ENCODE measurements at places on chromosomes 6 and 20.
A peak's percentile ranks its signal among the peaks of the same experiment; 100 is the strongest.

DNA sequence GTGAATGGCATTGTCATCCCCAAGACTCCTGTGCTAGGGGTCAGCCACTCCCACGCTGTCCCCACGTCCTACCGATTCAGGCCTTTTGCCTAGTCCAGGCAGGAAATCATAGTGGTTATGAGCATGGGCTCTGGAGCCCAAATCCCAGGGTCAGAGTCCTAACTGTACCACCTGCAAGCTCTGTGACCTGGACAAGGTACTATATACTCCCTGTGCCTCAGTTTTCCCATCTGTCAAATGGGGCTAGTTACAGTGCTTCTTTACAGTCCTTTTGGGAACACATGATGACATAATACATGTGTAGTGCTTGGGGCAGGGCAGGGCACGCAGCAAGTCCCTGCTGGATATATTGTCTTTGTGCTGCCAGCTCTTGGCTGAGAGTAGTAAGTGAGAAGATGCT lies 27.2 kb downstream of the EFCAB8 start:
- DNase-seq = no peak
- no peak overlapping the region for H3K4me3 ChIP-seq
- H3K27ac ChIP-seq = no peak overlapping the region
- H3K27me3 ChIP-seq = no peaks in the 10 kb centered on the region
- H3K36me3 ChIP-seq = no peaks in the 10 kb centered on the region

DNA sequence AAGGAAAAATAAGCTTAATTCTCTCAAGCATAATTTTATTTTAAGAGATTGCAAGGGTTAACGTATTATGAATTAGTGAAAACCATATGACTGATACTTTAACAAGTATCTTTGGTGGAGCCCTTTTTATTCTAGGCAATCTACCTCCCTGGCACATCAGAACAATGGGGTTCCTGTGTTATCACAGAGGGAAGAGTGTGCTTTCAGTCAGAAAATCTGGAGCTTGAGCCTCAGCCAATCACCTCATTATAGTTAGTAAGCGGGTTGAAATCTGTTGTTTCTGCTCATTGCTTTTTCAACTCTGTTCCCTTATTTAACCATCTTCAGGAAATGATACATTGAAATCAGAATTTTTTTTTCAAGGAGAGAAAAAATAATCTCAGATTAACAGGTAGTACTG lies 391 bp downstream of the ADGRF1 start:
- H3K27me3 ChIP-seq = no peaks in the 10 kb centered on the region
- no peaks in the 10 kb centered on the region for H3K4me1 ChIP-seq
- no peak for DNase-seq
- H3K27ac ChIP-seq = no peak overlapping the region
- no peak overlapping the region for H3K4me3 ChIP-seq

GRCh38 chr6:84738996-84739865 lies 25.2 kb downstream of the TBX18 start:
- no peak for DNase-seq
- H3K36me3 ChIP-seq = peaks cover 9% of the 10 kb centered on the region
- no peaks in the 10 kb centered on the region for H3K4me1 ChIP-seq
- H3K4me3 ChIP-seq = no peak overlapping the region

- no peak for DNase-seq
- H3K4me1 ChIP-seq = no peaks in the 10 kb centered on the region
- H3K27me3 ChIP-seq = no peaks in the 10 kb centered on the region
- no peak overlapping the region for H3K27ac ChIP-seq
- no peaks in the 10 kb centered on the region for H3K36me3 ChIP-seq
- no peak overlapping the region for H3K4me3 ChIP-seq
Observed at GRCh38 chr20:18754030-18754652, 59.4 kb upstream of the SCP2D1 start.

DNA sequence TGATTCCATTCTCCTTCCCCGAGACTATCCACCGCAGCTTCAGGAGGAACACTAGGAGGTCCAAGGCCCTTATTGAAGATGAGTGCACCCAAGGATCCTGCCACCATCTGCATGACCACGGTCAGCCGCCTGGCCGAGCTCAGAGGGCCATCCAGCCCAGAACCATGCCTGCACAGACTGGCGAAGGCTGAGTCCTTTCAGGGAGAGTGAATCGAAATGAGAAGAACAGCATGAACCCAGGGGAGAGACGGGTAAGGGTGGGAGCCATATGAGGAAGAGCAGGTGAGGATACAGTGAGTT lies 26.3 kb downstream of the SERPINB6 start:
- H3K4me3 ChIP-seq = no peak overlapping the region
- H3K27me3 ChIP-seq = no peaks in the 10 kb centered on the region
- peaks cover 18% of the 10 kb centered on the region for H3K36me3 ChIP-seq
- no peaks in the 10 kb centered on the region for H3K4me1 ChIP-seq

GRCh38 chr6:1113916-1114540 lies 197.9 kb upstream of the FOXQ1 start:
- no peaks in the 10 kb centered on the region for H3K27me3 ChIP-seq
- no peak overlapping the region for H3K27ac ChIP-seq
- no peaks in the 10 kb centered on the region for H3K36me3 ChIP-seq
- peaks cover 5% of the 10 kb centered on the region for H3K4me1 ChIP-seq

GRCh38 chr6:34657307-34657978 lies 39.1 kb downstream of the ILRUN start:
- no peaks in the 10 kb centered on the region for H3K27me3 ChIP-seq
- H3K36me3 ChIP-seq = peaks cover 11% of the 10 kb centered on the region
- DNase-seq = no peak
- peaks cover 38% of the 10 kb centered on the region for H3K4me1 ChIP-seq

DNA sequence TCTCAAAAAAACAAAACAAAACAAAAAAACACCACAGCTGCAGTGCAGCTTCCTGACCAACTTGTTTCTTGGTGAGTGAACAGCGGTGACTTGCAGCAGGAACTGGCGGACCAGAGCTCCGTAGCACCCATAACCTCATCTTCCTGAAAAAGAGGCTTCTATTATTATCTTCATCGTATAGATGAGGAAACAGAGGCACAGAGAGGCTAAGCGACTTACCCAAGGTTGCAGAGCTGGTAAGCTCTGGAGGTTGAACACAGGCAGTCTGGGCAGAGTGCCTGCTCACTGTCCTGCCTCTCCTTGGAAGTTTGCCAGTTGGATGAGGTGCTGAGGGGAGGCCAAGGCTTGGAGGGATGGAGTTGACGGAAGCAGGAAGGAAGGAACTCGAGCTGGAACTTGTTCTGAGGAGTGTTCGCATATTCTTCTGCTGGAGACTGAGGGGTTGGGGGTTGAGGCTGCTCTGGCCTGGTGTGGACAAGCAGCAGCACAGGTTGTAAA lies 47.9 kb upstream of the CCDC167 start:
- H3K4me3 ChIP-seq = no peak overlapping the region
- no peaks in the 10 kb centered on the region for H3K36me3 ChIP-seq
- DNase-seq = no peak
- H3K27me3 ChIP-seq = peaks cover 20% of the 10 kb centered on the region
- H3K27ac ChIP-seq = no peak overlapping the region

DNA sequence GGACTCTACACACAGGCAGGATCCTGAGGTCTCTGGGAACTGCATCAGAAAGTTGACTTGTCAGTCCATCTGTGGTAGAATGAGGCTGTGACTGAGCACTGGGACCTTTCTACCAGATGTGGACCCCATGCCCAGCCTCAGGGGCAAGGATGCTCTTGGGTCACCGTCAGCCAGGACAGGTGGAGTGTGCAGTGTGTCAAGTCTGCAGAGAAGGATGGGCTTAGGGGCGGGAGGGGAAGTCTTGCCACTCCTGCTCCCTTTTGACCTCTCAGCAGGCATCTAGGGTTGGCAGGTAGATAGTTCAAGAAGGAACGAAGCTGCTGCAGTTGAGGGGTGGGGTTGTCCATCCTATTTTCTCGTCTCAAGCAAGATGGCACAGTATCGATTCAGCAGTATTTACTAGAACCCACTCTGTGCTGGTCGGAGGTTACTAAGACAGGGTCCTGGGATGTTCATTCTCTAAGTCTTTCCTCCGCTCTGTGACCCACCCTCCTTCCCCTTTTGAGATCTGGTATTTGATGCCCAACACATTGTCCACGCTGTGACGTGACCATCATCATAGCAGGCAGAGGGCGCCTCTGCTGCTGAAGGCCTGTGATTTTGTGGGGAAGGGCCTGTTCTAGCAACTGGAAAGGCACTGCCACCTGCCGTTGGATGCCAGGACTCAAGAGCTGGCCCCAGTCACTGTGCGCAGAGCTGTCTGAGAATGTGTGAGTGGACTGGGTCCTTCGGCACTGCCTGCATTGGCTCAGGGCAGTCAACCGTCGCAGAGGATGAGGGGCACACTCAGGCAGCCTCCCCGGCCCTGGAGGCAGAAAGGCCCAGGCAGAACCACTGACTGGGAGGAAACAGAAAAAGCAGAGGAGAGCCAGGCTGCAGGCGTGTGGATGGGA lies 23.2 kb downstream of the RBCK1 start:
- H3K4me1 ChIP-seq = no peaks in the 10 kb centered on the region
- peaks cover 66% of the 10 kb centered on the region for H3K36me3 ChIP-seq
- no peak for DNase-seq
- no peak overlapping the region for H3K4me3 ChIP-seq
- no peaks in the 10 kb centered on the region for H3K27me3 ChIP-seq

- no peak for DNase-seq
- peak overlapping the region; percentile 53 for H3K4me3 ChIP-seq
- H3K27ac ChIP-seq = no peak overlapping the region
- peaks cover 9% of the 10 kb centered on the region for H3K4me1 ChIP-seq
- H3K27me3 ChIP-seq = peaks cover 23% of the 10 kb centered on the region
Observed at GRCh38 chr6:105981888-105982358, 104.2 kb upstream of the PRDM1 start.

DNA sequence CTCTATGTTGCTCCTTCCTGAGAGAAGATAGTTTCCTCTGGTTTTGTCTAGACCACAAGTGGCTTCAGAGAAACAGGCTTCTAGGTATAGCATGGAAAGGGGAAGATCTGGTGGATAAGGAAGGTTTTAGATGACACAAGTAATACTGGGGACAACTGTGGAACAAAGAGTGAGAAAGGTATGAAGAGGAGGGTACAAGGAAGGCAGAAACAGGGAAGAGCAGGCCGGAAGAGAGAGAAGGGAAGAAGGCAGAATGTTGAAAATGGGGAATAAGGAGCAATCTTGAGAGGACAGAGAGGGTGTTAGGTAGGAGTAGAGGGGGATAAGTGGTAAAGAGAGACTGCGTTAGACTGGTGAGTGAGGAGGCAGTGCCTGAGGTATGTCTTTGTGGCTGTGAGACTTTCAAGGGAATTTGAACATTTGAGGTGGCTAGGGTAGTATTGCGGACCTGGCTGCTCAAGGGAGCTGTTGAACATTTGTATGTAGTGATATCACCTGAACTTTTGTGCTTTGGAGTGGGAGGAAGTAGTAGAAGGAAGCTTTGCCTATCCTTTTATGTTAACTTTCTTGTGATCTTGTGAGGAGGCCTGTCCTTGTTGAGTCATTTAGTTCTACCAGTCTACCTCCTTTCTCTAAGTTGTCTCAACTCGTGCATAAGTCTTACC lies 69.5 kb downstream of the FOXO3 start:
- H3K27ac ChIP-seq = no peak overlapping the region
- H3K4me3 ChIP-seq = no peak overlapping the region
- H3K4me1 ChIP-seq = peaks cover 67% of the 10 kb centered on the region
- H3K27me3 ChIP-seq = no peaks in the 10 kb centered on the region

GRCh38 chr6:38603496-38603895 lies 36.2 kb downstream of the BTBD9 start:
- H3K4me1 ChIP-seq = no peaks in the 10 kb centered on the region
- H3K36me3 ChIP-seq = no peaks in the 10 kb centered on the region
- no peaks in the 10 kb centered on the region for H3K27me3 ChIP-seq
- no peak for DNase-seq

- H3K36me3 ChIP-seq = peaks cover 42% of the 10 kb centered on the region
- peaks cover 40% of the 10 kb centered on the region for H3K4me1 ChIP-seq
- DNase-seq = peak; percentile 93
- H3K27me3 ChIP-seq = no peaks in the 10 kb centered on the region
Observed at GRCh38 chr6:33298773-33299236, at the start of gene RGL2. RGL2 (minus strand) TSS chr6:33298942; CDS start chr6:33298610, 332 bp downstream.

GRCh38 chr6:142871910-142872331 lies 73.1 kb downstream of the HIVEP2 start:
- no peak for DNase-seq
- peaks cover 28% of the 10 kb centered on the region for H3K4me1 ChIP-seq
- no peak overlapping the region for H3K4me3 ChIP-seq
- H3K36me3 ChIP-seq = no peaks in the 10 kb centered on the region

DNA sequence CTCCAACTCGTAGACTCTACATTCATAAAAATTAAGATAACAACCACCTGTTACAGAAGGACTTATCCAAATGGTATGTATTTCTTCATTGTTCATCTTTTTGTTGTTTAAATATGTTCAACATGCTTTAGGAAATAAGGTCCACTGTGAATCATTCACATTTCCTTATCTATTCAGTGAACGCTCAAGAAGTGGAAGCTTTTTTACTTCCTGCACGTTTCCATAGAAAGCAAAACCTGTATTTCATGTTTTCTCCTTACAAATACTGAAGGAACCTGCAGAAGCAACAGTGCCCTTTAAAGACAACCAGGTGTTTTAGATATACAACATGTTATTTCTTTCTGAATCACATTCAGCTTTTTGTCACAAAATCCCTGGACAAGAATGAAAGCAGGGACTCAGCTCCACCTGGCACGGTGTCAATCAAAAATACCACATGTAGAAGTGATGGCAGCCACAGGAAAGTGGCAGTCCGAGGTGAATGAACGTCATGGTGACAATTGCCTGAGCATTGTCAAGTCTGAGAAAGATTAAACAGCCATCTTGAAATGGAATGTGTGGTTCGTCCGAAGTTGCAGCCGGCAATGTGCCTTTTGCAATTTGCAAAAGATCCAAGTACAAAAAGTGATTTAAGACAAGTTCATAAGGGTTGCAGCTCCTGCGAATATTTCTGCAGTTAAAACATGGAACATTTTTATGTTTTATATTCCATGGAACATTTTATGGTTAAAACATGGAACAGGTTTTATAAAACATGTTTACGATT lies 66.7 kb upstream of the RIPOR2 start:
- peak overlapping the region; percentile 55 for H3K27ac ChIP-seq
- no peak for DNase-seq
- H3K36me3 ChIP-seq = no peaks in the 10 kb centered on the region

- H3K27me3 ChIP-seq = no peaks in the 10 kb centered on the region
- H3K4me1 ChIP-seq = no peaks in the 10 kb centered on the region
- H3K4me3 ChIP-seq = no peak overlapping the region
- DNase-seq = peak; percentile 49
- no peak overlapping the region for H3K27ac ChIP-seq
Observed at GRCh38 chr20:58712151-58712791, 19.7 kb downstream of the NPEPL1 start.

- H3K4me3 ChIP-seq = no peak overlapping the region
- no peak for DNase-seq
- H3K36me3 ChIP-seq = no peaks in the 10 kb centered on the region
- peaks cover 37% of the 10 kb centered on the region for H3K4me1 ChIP-seq
- H3K27ac ChIP-seq = peak overlapping the region; percentile 71
Observed at GRCh38 chr6:33590531-33591198, 10.6 kb upstream of the BAK1 start.

GRCh38 chr6:82217018-82217586 lies 30.4 kb downstream of the IBTK start:
- no peaks in the 10 kb centered on the region for H3K4me1 ChIP-seq
- peaks cover 86% of the 10 kb centered on the region for H3K36me3 ChIP-seq
- DNase-seq = no peak
- no peak overlapping the region for H3K4me3 ChIP-seq

GRCh38 chr6:51261691-51262090 lies 443.0 kb downstream of the TFAP2B start:
- no peak overlapping the region for H3K4me3 ChIP-seq
- no peak for DNase-seq
- no peaks in the 10 kb centered on the region for H3K27me3 ChIP-seq
- no peaks in the 10 kb centered on the region for H3K36me3 ChIP-seq
- no peak overlapping the region for H3K27ac ChIP-seq

- H3K36me3 ChIP-seq = no peaks in the 10 kb centered on the region
- no peak overlapping the region for H3K4me3 ChIP-seq
- H3K27me3 ChIP-seq = peaks cover 13% of the 10 kb centered on the region
- no peaks in the 10 kb centered on the region for H3K4me1 ChIP-seq
- no peak for DNase-seq
Observed at GRCh38 chr6:5930143-5930770, 76.5 kb downstream of the NRN1 start.

All from suprapubic skin (tissue), 4 donors.